ENCODE measurements at places on chromosomes 2 and 18.

DNA sequence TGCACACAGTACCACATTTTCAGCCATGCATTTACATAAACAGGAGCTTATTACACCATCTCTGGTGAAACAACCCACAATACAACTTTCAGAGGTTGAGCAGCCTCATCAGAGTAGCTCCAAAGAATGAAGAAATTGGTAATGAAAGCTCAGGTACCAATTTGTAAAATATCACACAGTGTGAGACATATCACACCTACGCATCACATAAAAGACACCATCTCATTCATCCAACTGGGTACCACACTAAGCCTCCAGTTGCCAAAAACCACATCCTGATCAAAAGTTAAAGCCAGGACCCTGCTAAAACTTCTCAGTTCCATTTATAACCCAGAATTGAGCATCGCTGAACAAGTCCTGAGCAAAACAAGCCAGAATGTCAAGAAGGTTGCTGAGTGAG is 4.6 kb downstream of the TMEM163 start:
- DNase-seq, result no peak

GRCh38 chr2:86037141-86037794 is 68.4 kb downstream of the POLR1A start:
- no peak for DNase-seq

DNA sequence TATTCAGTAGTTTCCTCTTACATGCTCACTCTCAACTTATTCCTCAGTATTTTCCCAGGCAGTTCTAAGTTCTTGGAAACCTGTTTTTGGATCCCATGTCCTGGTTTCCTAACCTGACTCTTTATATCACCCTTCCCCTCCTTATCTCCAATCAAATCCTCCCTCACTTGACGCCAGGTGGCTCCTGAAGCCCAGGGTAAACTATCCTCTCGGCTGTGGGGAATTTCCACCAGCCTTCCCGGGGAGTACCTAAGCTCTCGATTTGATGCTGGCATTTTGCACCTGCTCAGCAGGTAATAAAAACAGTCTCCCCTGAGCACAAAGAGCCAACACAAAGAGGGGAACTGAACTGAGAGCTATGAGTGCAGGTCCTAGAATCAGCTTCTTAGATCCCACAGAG is 538.0 kb downstream of the SLC4A3 start:
- no peak for DNase-seq

- DNase-seq, result no peak
Observed at GRCh38 chr2:2400286-2401038, 69.4 kb upstream of the MYT1L start.

DNA sequence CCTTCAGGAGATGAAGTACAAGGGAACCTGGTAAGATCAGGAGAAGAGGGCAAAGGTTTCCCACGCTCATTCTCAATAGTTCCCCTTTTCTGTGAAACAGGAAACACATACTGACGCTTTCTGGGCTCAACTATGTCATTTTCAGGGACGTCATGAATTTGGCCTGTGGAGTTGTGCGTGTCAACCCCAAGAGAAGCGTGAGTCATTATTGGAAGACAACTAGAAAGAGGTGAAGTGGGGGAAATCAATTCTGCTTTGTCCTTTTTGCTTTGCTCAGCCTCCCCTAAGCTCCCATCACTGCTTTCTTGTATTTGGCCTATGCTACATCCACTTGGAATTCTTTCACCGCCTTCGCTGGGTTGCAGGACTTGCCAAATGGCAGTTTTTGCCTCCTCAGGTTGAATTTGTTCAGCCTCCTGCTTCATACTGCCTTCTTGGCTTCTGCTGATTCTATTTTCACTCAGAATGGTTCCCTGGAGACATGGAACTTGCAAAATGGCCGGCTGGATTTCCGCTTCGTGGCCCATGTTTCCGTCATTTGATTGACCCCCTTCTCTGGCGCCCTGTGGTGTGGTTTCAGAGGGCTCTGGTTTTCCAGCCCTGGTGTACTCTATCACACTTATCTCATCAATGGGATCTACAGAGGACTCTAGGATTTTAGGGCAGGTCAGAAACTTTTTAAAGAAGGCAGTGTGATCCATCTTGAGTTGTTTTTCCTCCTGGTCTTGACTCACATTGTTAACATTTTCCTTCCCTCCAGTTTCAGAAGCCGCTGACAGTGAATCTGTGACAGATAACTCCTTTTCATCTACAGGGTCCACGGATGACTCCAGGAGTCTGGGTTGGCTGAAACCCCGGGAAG is 93.3 kb downstream of the ALPK2 start:
- DNase-seq, result peak; percentile 69

- DNase-seq, result no peak
Observed at GRCh38 chr2:198692907-198693510, 764.7 kb downstream of the SATB2 start.

DNA sequence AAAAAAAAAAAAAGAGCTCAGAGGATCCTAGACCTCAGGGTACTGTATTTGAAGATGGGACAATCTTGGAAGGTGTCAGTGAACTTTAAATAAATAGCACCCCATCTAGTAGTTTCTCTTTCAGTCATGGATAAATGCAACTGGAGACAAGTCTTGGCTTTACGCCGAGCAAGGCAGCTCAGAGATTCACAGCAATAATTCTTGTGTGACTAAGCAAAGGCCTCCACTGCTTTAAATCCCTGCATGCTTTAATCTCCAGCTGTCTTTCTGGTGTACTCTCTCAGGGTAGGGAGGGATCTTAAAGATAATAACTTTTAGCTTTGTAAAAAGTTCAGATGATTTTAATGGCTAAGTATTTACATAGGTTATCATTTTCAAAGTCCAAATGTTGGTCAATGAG is 36.3 kb downstream of the NRXN1 start:
- no peak for DNase-seq

- no peak for DNase-seq
Observed at GRCh38 chr2:237062585-237062984, 23.1 kb upstream of the COPS8 start.

- no peak for DNase-seq
Observed at GRCh38 chr2:157509744-157510143, 65.9 kb upstream of the CYTIP start.

DNA sequence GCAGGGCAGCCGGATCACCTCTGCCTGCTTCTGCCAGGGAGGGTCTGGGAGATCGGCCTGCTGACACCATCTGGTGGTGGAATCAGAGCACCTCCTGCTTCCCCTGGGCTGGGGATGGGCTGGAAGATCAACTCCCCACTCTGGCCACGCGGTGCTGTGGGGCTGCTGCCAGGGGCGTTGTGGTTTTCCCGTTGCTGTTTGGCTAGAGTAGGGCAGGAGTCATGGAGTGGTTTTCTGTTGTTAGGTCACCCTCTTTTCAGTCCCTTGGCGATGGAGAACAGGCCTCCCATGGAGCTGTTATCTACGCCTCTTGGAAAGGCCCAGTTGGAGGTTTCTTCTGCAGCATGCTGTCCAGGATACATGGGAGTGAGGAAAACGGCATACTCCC is 15.2 kb downstream of the BCL2L11 start:
- peak; percentile 13 for DNase-seq

DNA sequence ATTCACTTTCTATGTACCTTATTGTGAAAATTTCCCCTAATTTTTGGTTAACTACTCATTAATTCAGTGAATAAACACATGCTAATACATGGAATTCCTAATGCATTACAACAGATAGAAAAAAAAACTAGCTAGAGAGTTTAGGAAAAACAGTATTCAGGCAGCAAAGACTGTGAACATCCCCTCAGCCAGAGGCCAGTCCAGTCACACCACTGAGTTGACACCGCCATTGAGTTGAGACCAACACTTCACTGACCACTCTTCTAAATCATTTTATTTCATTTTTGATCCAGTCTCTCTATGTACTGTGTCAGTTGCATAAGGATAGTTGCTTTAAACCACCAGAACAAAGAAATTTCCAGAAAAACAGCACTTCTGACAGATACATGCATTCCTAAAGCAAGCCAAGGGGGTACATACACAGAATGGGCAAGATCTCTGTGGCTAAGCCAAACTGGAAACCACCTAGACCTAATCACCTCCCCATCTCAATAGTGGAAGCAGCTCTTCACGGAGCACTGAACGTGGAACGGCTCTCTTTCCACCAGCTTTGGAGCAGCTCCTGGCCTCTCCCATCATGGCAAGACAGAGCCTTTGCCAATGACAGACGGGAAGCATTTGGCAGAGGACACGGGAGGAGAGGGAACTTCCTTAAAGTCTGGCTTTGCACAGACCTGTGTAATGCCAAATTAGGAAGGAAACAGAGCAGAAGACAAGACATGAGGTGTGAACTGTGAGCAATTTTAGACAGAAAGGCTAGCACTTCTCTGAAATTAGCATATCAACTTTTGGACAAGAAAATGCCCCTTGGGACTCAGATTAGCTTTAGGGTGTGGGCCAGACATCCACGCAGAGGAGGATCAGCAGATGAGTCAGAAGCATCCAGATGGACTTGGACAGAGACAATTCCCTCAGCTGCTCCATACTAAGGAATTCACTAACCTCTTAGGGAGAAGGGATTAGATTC is 36.4 kb downstream of the CACNB4 start:
- peak; percentile 36 for DNase-seq

DNA sequence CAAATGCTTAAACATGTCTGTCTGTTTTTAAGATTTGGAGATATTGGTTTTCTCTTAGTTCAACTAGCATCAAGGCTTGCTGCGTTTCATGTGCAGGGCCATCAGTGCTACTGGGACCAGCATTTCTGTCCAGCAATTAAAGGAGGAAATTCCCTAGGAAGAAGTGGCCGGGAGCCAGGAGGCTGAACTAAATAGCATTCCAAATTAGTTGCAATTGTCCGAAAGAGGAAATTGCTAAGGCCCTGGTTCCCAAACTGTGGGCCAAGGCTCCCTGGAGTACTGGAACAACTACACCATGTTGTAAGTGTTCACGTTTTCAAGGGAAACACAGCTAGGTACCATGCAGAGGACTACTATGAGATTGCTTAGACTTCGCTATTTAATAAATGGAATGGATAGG is 257.9 kb downstream of the PTPRM start:
- DNase-seq, result no peak

- no peak for DNase-seq
Observed at GRCh38 chr18:55235094-55235461, 275.8 kb upstream of the CCDC68 start.

DNA sequence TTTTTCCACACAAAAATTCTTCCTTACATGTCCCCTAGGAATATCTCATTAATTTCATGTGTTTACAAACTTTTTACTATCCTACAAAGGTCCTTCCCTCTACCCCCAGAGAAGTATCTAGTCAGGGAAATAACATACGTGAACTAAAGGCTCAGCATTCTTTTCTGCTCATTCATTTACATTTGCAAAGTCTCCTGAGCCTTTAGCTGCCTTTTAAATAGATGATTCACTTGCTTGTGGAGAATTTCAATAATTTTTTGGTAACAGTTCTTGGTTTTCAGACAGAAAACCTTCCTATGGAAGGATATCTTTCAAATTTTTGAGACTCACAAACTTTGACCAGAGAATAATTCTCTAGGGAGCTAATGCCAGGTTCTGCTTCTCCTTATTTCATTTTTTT is 81.5 kb upstream of the RMDN2 start:
- DNase-seq, result no peak

DNA sequence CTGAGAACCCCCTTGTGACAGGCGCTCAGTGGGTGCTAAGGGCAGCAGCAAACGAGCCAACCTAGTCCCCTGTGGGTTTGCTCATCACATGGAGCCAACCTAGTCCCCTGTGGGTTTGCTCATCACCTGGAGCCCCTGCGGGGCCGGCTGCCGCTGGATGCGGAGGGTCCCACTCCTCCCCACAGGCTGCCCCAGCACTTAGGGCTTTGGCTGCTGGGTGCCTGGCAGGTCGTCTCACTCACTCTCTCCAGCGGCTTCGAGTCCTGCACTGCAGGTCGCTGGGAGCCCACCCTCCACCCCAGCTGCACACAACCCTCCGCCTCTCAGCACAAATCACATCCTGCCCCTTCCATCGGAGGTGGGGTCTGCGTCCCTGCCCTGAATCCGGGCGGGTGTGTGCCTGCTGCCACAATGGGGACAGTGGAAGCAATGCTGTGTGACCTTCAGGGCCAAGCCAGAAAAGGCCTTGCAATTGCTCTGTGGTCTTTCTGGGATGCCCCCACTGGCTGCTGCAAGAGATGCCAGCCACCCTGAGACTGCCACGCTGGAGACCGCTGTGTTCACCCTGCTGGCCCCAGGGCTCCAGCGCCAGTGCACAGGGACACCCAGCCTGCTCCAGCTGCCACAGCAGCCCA is 248.1 kb upstream of the SALL3 start:
- DNase-seq, result no peak

- DNase-seq, result no peak
Observed at GRCh38 chr2:240481720-240482119, 46.3 kb downstream of the GPC1 start.

DNA sequence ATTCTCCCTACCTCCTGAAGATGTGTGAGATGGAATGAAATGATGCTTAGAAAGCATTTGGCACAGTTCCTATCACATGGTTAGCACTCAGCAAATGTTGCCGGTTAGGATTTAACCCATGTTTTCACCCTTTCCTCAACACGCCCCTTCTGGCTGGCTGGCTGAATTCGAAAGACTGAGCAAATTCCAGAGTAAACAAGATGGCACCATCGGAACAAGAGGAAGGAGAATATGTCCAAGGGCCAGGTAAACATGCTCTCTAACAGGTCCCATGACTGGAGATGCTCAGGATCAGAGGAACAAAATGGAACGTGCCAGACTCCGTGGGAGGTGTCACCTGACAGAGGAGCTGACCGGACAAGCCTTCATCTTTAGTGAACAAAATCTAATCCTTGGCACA is 145.6 kb downstream of the ANKRD44 start:
- DNase-seq, result no peak

DNA sequence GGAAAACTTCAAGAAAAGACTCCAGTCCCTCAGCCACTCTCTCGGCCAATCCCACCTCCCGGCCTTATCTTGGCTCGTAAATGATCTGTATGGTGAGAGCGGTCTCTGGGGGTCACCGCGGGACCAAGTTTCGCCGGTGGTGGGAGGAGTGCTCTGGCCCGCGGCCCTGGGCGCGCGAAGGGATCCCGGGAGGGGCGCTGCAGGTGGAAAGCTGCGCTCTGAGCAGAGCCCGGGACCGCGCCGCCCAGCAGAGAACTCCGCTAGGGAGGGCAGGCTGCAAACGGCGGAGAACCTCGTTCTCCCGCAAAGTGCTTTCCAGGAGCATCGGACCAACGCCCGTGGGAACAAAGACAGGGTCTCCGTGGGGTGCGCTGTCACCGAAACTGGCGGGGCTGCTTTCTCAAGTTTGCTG is 622 bp downstream of the LRP2 start:
- DNase-seq, result peak; percentile 42

Measured in GM20000 (cell line).